ENCODE measurements at places on chromosomes 16 and 17.
A peak's percentile ranks its signal among the peaks of the same experiment; 100 is the strongest.

- no peak for DNase-seq
Observed at GRCh38 chr17:17907469-17907868, 64.7 kb downstream of the TOM1L2 start.

DNA sequence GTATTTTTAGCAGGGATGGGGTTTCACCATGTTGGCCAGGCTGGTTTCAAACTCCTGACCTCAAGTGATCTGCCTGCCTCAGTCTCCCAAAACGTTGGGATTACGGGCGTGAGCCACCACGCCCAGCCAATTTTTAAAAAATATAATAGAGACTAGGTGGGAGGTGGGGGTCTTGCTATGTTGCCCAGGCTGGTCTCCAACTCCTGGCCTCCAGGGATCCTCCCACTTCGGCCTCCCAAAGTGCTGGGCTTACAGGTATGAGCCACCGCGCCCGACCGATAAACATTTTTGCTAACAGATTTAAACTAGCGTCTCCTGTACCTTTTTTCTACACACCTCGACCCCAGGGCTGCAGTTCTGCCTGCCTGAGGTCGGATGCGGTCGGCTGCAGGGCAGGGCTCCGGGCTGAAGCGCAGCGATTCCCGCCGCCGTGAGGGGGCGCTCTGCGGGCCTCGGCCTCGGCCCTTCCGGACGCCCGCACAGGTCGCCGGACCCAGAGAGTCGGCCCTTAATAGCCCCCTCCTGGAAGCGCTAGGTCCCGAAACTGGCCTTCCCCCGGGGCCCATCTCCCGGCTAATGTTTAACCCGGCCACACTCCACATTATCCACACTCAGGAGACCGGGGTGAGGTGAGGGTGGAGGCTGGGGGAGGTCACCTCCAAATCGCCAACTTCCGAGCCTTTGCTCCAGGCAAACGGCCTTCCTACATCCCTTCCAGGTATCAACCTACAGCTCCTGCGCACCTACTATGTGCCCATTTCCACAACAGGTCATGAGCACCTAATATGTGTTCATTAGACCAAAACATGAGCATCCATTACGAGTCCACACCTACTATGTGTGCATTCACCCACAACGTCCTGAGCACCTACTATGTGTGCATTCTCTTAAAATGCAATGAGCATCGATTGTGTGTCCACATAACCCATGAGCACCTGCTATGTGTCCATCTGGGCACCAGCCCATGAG, 2.0 kb upstream of the GLIS2 start:
- DNase-seq = peak; percentile 42

GRCh38 chr17:46958041-46958591, 20.9 kb downstream of the RPRML start:
- DNase-seq = no peak

DNA sequence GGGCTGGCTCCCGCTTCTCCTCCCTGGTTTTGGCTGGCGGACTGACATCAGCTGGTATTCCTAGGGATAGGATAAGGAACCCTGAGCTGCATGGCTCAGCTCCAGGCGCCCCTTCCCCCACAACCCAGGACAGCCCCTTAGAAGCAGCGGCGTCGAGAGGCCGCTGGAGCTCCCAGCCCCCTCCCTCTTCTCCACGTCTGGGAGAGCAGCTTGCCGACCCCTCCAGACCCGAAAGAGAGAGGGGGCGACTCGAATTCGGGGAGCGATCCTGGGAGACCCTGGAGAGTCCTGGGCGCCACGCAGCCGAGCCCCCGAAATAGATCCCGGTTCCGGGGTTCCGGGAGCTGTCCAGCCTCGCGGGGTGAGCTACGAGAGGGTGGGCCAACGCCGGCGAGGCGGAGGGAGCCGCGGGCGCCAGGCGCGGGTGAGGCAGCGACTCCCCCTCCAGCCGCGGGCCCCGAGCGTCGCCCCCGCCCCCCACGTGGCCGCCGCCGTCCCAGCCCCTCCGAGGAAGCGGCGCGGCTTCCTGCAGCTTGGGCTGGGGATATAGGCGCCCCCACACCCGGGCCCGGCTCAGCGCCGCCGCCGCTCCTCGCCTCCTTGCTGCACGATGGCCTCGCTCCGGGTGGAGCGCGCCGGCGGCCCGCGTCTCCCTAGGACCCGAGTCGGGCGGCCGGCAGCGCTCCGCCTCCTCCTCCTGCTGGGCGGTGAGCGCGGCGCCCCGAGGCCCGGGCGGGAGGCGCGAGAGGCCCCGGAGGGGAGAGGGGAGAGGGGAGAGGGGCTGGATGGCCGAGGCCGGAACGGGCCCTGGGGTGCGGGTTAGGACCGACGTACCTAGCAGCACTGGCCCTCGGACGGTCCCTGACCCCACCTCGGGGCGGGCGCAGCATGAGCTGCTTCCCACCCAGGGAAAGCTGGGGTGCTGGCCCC, at the start of gene RAMP2:
RAMP2 (plus strand) TSS at position 576 of the 930 bp plus-strand sequence; CDS start at position 611, 35 bp downstream.
- DNase-seq = no peak

DNA sequence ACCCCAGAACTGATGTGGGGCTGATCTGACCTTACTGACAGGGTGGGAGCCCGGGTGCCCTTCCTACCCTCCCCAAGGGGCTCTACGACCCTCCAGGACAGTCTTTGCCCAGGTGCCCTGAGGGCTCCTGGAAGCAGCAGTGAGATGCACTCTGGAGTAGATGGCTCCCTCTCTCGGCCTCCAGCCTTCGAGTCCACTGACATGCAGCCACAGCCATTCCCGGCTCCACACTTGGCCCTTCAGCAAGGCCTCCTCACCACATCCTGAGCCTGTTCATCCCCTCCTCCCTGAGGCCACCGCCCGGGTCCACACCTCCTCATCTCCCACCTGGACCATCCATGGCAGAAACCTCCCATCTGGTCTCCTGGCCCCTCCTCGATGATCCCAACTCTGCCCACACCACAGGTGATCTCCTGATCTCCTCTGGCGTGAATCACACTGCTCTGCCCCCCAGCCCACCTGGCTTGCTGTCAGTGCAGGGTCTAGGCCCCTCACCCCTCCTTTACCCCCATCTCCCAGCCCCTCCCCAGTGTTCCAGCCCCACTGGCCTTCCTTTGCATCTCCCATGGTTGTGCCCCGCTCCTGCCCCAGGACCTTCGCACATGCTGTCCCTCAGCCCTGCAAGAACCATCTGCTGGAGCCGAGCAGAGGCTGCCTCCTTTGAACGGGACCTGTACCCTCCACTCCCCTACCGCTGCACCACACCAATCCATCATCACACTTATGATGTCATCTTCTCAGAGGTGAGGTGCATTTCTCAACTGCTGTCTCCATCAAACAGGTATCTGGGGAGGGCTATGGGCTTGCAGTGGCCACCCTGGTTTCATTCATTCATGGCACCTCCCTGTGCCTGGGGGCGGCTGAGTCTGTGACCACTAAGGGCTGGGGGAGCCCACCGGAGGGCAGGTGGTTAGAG, 44.7 kb downstream of the SOCS1 start:
- DNase-seq = no peak

GRCh38 chr16:24009098-24009497, 173.3 kb downstream of the PRKCB start:
- no peak for DNase-seq

- DNase-seq = peak; percentile 79
Observed at GRCh38 chr16:10964891-10965326, 20.5 kb downstream of the CLEC16A start.

DNA sequence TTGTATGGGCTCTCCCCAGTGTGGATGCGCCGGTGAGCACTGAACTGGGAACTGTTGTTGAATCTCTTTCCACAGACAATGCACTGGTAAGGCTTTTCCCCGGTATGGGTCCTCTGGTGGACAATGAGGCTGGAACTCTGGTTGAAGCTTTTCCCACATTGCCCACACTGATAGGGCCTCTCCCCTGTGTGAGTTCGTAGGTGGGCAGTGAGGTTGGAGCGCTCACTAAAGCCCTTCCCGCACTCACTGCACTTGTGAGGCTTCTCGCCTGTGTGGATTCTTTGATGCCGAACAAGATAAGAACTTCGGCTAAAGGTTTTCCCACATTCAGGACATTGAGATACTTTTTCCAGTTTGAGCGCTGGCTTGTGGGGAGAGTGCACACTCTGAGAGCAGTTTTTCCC, 17.8 kb downstream of the ZSCAN32 start:
- DNase-seq = no peak

DNA sequence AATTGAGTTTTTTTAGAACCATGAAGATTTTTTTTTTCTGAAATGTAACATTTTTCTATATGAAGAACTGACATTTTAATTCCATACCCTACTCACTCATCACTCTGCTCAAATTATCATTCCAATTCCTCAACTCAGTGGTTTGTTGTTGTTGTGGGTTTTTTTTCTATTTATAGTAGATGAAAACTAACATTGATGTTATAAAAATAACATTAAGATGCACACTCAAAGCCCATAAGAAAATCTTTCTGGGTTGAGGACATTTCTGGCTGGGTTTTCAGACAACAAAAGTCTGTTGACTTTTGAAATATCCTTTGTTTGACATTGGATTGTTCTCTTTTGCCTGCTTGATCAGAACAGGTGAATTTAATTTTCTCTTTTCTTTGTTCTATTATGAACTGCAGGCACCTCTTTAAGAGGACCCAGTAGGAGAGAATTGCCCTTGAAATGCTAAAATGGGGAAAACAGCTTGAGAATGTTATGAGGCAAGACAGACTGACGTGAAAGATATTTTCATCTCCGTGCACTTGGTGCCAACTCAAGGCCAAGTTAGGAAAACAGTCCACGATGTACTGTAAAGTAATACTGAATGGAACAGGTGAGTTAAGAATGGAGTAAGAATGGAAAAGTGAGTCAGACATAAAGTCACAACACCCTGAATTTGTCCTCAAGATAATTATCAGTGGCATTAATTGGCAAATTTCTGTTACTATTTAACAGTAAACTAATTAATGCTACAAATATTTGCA, 16.1 kb upstream of the ABCA5 start:
- no peak for DNase-seq

GRCh38 chr16:3654249-3654991, at the start of gene DNASE1:
DNASE1 (plus strand) TSS chr16:3654691; CDS start chr16:3655374, 683 bp downstream.
- DNase-seq = peak; percentile 75

DNA sequence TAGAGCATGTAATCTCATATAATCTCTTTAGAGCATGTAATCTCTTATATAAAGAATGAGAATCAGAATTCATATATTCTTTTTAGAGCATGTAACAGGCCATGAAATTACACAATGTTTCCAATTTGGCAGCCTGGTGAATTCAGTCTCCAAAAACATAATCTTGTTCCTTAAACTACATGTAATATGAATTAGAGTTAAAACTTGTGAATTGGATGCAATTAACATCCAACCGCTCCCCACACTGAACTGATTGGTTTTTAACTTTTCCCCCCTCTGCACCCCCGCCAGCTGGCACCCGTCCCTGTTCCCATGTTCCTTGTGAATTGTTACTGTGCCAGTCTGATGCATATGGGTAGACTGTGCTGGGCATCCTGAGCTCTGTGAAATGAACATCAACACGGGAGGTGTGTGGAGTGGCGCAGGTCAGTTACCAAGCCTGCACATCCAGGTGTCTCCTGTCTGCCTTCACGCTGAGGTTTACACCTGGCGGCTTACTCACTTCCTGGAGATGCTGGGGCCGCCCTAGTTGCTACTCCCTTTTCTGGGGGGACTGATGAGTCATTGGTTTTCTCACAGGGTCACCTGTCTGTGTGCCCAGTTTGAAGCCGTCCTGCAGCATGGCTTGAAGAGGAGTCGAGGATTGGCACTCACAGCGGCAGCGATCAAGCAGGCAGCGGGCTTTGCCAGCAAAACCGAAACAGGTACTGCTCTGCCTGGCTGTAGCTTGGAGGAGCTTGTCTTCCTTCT, 50.4 kb downstream of the SNX29 start:
- no peak for DNase-seq

DNA sequence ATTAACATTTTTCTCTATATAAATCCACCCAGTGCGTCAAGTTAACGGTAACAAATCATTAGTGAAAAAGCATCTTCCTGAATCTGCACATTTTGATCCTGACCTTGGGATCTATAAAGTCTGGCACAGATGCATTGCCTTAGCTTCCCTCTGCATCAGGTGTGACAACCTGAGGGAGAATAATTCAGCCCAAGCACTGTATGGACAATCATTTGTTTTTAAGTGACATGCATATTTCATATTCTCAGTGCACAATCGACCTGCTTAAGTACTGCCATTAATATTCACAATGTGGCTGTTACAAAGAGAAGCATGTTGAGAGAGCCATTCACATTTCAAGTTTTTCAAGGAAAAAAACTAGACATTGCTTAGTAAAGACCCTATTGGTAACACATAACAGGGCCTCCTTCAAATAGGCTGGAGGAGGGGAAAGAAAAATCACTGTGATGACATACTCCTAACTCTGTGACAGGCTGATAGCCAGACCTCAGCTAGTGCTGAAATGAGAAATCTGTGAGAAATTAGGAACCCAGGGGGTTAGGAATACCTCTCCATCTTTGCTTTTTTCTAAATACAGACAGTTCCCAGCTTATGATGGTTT, 505.3 kb upstream of the CDH5 start:
- DNase-seq = no peak

GRCh38 chr16:1336619-1337018, 3.2 kb downstream of the BAIAP3 start:
- DNase-seq = no peak

GRCh38 chr17:38461683-38462082, 33.4 kb downstream of the ARHGAP23 start:
- DNase-seq = no peak

DNA sequence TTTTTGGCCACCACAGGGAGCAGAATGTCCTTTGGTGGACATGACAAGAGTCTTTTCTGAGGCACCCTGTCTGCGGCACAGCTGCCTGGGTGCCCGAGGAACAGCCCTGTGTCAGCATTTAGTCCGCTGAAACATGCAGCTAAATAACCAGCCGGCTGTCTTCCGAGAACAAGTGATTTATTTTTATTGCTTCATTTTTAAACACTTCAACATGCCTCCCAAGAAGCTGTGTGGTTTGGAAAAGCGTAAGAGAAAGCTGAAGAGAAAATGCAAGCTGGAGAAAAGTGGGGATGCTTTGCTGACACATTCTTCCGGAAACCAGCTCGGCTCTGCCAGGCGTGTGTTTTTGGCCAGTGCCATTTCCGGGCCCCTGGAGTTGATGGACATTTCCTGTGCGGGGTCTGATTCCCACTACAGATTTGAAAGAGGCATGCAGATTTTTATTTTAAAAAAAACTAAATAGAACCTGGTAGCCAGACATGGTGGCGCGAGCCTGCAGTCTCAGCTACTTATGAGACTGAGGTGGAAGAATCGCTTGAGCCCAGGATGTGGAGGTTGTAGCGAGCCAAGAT, 94.7 kb downstream of the SEC14L1 start:
- peak; percentile 45 for DNase-seq

GRCh38 chr17:16439811-16440351, 24.5 kb downstream of the TRPV2 start:
- no peak for DNase-seq

All from activated CD4-positive, alpha-beta T cell treated with anti-CD3 and anti-CD28 coated beads for 48 hours (primary cell).